Esophagus muscularis mucosa (tissue), 4 donors: ENCODE measurements at places on chromosomes 3 and 15. TPM values are rescaled to one million over a fixed set of nuclear protein-coding genes. Genes with fewer than 3 reads are reported as not detected.

Gene NR2F2
- 131 TPM for total RNA-seq

Gene SLC27A2
- total RNA-seq: 1.8 TPM

Gene GPR27
- total RNA-seq: 2.5 TPM

Gene TJP1
- total RNA-seq: 96.3 TPM

Gene PLA2G4E
- not detected for total RNA-seq

Gene ANXA2
- total RNA-seq: 606 TPM

Gene ATP13A5
- total RNA-seq: not detected

Gene MORC1
- not detected for total RNA-seq

Gene TMEM89
- not detected for total RNA-seq

Gene NR1I2
- not detected for total RNA-seq

Gene MUC20
- 2.7 TPM for total RNA-seq

Gene ZNF770
- total RNA-seq: 18.5 TPM

Gene GOLGA8O
- not detected for total RNA-seq

Gene SHQ1
- 12.5 TPM for total RNA-seq

Gene SLC9A9
- total RNA-seq: 15.0 TPM

Gene CNTN3
- 1.4 TPM for total RNA-seq

Gene KLF13
- total RNA-seq: 57.3 TPM

Gene DUOXA2
- 0.42 TPM for total RNA-seq

Gene GOLGA8K
- 0.26 TPM for total RNA-seq

Gene NANOGP8
- total RNA-seq: 0.63 TPM

Gene ZBTB47
- total RNA-seq: 79.7 TPM

Gene PHLDB2
- 63.6 TPM for total RNA-seq
